ENCODE measurements at places on chromosomes 2 and 18.
A peak's percentile ranks its signal among the peaks of the same experiment; 100 is the strongest.

DNA sequence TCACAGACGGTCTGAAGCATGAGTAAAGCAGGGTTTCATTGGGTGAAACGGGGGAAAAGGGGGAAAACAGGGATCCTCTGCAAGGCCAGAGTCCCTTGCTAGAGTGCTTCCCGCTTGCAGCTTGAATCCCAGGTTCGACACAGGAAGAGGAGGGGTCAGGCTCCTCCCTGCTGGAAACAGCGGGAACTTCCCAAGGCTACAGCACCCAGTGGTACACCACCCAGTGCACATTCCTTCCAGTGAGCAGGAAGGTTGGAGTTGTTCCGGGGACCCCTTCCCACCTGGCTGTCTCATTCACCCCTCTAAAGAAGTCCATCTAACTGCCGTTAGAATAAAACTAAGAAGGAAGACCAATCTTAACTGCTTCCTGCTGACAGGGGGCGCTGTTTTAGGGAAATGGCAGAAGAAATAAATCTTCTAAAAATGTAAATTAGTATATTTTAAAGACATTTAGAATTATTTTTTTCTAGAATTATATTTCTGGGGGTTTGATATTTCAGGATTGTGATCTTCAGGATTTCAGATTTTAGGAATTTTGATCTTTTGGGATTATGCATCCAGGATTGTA lies 230.9 kb downstream of the RBM43 start:
- no peak for DNase-seq

DNA sequence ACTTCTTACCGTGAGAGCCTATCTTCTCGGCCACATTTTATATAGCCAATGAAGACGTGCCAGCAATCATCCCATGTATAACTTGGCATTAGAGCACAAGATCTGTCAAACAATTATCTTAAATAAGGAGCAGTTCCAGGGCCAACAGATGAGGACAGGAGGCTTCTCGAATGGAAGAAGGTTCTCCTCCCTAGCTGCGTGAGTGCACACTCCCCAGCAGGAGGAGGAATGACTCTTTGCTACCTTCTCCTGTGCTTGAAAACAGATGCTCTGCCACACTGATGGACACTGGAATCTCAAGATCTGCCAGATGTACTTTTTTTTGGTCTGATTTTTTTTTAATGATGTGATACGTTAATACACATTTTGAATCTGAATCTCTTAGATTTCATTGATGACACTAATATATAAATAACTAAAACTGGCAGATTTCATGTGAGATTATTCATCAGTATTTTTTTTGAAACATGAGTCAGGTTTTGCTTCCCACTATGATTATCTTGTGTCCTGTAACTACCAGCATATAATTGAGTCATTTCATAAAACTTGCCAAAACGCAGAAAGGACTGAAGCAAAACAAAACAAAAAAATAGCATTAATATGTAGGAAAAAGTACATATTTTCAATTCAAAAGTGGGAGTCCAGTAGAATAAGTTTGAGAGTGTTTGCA lies 626 bp upstream of the VIT start:
- DNase-seq: peak; percentile 25

DNA sequence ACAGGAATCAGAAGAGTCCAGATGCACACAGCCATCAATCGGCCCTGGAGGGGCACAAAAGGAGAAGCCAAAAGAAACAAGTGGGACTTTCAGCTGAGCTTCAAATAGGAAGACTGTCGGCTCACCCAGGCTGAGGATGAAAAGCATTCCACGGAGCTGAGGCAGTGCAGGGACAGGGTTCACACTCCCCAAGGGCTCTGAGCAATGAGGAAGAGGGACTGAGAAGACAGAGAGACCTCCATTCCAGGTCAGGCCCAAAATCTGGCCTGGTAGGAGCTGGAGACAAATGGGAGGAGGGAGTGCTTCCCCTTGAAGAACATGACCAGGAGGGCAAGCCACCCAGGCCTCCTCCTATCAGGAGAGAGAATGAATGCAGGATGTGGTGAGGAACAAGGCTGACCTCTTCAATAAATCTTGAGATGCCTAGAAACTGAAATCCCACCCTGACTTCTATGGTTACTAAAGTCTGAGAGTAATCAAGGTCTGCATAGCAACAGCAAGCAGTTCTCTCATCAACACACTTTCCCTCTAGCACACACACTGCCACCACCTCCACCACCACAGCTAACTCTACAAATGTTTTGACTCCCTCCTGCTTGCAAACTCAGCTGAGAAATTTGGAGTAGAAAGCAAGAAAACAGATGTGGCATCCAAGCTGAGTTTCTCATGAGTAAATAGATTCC lies 434.4 kb downstream of the TNS1 start:
- DNase-seq: peak; percentile 14

DNA sequence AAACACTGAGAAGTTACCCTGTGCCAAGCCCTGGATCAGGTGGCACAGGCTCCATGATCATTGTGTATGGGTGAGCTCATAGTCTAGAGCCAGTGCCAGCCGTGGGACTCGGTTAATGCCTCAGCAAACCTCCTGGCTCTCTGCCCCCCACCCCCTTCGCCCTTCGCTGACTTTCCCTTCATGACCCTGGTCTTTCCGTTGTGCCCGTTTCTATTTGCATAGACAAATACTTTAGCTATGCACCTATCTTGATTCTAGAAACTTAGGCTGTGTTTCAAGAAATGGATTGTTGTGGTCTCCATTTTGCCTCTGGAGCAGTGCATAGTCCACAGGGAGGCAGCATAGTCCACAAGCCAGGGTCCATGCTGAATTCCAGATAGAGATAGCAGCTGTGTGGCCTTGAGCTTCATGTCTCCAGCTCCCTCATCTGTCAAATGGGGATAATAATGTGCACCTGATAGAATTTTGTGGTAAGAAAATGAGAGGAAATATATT lies 44.8 kb upstream of the KDM3A start:
- no peak for DNase-seq

DNA sequence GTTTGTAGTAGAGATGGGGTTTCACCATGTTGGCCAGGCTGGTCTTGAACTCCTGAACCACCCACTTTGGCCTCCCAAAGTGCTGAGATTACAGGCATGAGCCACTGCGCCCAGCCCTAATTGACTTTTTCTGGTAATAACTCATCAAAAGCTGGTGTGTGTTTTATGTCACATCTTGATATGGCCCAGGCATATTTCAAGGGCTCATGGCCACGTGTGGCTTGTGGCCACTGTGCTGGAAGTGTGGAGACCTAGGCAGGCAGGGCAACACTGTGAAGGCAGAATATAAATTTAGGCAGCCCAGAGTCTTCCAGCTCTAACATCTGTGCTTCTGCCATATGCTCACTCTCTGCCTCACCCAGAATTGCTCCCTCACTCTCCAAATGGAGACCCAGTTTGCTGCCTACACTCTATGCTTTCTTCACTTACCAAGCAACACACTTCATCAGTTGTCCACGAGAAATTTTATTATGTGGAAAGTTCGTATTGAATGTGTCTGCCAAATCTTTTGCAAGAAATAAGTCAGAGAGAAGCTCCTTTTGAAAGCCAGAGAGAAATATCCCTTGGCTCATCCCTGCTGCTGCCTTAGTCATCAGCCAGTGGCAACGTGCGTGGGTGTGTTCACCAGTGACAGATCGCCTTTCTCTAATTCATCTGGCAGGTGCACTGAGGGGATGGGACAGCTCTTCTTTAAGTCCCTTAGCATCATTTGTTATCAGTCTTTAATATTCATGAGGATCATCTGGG lies 129.4 kb upstream of the CXCR4 start:
- no peak for DNase-seq

DNA sequence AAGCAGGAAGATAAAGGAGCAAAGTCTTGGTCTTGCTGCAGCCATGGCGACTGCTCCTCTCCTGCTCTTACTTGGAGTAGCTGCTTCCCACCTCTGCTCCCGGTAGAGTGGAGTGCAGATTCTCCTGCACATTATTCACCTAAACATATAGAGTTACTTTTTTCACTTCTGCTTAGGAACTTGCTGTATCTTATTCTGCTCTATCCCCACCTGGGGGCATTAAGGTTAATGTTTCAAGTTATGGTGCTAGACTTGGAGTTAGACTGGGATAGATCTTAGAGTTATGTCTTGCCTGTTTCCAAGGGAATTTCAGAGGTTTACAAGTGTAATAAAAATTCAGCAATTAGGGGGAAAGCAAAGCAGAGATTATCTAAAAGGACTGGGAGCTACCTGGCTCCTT lies 144.2 kb downstream of the SETBP1 start:
- no peak for DNase-seq

- DNase-seq: no peak
Observed at GRCh38 chr2:20566331-20566730, 84.6 kb downstream of the HS1BP3 start.

GRCh38 chr2:160901613-160902012 lies 258.6 kb upstream of the TANK start:
- DNase-seq: no peak

GRCh38 chr2:182422864-182423263 lies 4.0 kb downstream of the PDE1A start:
- DNase-seq: no peak
